ENCODE measurements at places on chromosomes 1 and 21.

- no peaks in the 10 kb centered on the region for H3K36me3 ChIP-seq
- DNase-seq: no peak
- no peak overlapping the region for H3K27ac ChIP-seq
- no peaks in the 10 kb centered on the region for H3K4me1 ChIP-seq
- no peak overlapping the region for H3K4me3 ChIP-seq
Observed at GRCh38 chr1:99621340-99621901, 24.5 kb upstream of the PALMD start.

GRCh38 chr1:10779201-10779600 is 17.2 kb downstream of the CASZ1 start:
- H3K36me3 ChIP-seq: no peaks in the 10 kb centered on the region
- H3K27ac ChIP-seq: no peak overlapping the region
- DNase-seq: no peak

- no peak overlapping the region for H3K4me3 ChIP-seq
- peaks cover 47% of the 10 kb centered on the region for H3K36me3 ChIP-seq
- peaks cover 52% of the 10 kb centered on the region for H3K4me1 ChIP-seq
- DNase-seq: no peak
Observed at GRCh38 chr1:22122273-22123070, 20.4 kb downstream of the WNT4 start.

DNA sequence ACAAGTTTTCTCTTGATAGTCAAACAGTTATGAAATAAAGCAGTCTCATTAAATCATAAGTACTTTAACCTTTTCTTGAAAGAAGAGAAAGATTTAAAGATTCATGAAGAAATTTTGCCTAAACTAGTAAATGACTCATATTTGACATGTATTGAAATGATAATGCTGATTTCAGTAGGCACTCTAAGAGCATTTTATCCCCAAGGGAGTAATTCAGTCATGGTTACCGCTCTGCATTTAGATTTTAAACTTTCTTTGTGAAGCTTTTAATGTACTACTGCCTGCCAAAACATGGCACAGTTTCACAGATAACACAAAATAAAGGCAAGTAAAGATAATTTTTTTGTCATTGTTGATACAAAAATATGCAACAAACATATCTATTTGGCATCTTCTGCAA is 6.8 kb downstream of the USH2A start:
- H3K4me3 ChIP-seq: no peak overlapping the region
- no peaks in the 10 kb centered on the region for H3K4me1 ChIP-seq
- H3K27me3 ChIP-seq: no peaks in the 10 kb centered on the region

DNA sequence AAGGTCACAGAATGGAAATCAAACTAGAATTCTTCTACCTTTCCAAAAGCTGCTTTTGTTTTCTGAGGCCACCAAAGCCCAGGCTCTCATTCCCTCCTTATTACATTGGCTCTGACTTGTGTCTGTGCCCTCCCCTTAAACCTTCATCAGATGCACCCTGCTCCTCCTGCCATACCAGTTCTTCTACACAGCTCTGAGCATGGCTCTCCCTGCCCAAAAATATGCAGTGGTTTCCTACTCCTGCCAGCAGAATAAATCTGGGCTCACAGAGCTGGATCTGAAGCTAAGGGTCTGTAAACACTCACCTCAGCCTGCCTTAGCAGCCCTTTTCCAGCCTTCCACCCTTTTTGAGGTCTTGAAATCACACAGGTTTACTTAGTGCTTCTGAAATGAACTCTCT is 55.0 kb downstream of the TTC3 start:
- peaks cover 36% of the 10 kb centered on the region for H3K36me3 ChIP-seq
- no peaks in the 10 kb centered on the region for H3K27me3 ChIP-seq
- no peak overlapping the region for H3K4me3 ChIP-seq
- no peak overlapping the region for H3K27ac ChIP-seq
